GM23248 (cell line): ENCODE measurements at places on chromosomes 1 and 21. TPM values are rescaled to one million over a fixed set of nuclear protein-coding genes. Genes with fewer than 3 reads are reported as not detected.

GRCh38 chr1:75861831-75862230, 65.1 kb downstream of the MSH4 start:
- no peak overlapping the region for H3K27ac ChIP-seq
- no peaks in the 10 kb centered on the region for H3K4me1 ChIP-seq
- DNase-seq = no peak
- H3K27me3 ChIP-seq = no peaks in the 10 kb centered on the region
- no peaks in the 10 kb centered on the region for H3K36me3 ChIP-seq
- H3K4me3 ChIP-seq = no peak overlapping the region

DNA sequence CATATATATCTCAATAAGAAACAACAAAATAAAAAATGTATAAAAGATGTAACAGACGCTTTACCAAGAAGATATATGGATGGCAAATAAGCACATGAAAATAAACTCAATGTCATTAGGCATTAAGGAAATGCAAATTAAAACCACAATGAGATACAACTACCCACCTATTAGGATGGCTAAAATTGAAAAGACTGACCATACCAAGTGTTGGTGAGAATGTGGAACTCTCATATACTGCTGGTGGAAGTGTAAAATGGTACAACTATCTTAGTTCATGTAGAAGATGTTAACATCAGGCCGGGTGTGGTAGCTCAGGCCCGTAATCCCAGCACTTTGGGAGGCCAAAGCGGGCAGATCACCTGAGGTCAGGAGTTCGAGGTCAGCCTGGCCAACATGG, 42.3 kb upstream of the TTC22 start:
- DNase-seq = no peak
- no peaks in the 10 kb centered on the region for H3K36me3 ChIP-seq
- no peak overlapping the region for H3K27ac ChIP-seq

- no peak for DNase-seq
- no peak overlapping the region for H3K27ac ChIP-seq
- no peak overlapping the region for H3K4me3 ChIP-seq
- no peaks in the 10 kb centered on the region for H3K36me3 ChIP-seq
- no peaks in the 10 kb centered on the region for H3K4me1 ChIP-seq
Measured at GRCh38 chr1:47576758-47577115, 138.9 kb downstream of the FOXD2 start.

DNA sequence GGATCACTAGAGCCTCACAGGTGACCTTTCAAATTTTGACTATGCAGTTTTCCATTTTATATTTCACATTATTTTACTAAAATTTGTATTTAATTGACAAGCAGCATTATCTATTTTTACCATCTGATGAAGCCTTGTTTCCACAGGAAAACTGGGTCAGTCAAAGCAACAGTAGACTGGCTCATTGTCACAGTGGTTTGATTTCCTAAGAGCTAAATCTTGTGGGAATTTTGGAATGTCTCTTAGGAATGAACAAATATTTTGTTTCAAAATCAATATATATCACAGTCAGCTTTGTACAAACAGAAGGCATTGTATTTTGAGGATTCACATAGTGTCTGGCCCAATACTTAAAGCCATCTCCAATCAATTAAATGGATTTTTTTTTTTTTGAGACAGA, 152.6 kb upstream of the RNPC3 start:
- no peak overlapping the region for H3K27ac ChIP-seq
- H3K36me3 ChIP-seq = no peaks in the 10 kb centered on the region
- H3K4me3 ChIP-seq = no peak overlapping the region
- H3K27me3 ChIP-seq = no peaks in the 10 kb centered on the region
- H3K4me1 ChIP-seq = no peaks in the 10 kb centered on the region

- no peak overlapping the region for H3K27ac ChIP-seq
- H3K36me3 ChIP-seq = no peaks in the 10 kb centered on the region
- no peak for DNase-seq
- H3K4me1 ChIP-seq = 0 out of 2 replicates have a peak, but pooled peaks cover 4% of the 10 kb centered on the region
Measured at GRCh38 chr1:44713321-44713781, 17.6 kb downstream of the RNU5D-1 start.

DNA sequence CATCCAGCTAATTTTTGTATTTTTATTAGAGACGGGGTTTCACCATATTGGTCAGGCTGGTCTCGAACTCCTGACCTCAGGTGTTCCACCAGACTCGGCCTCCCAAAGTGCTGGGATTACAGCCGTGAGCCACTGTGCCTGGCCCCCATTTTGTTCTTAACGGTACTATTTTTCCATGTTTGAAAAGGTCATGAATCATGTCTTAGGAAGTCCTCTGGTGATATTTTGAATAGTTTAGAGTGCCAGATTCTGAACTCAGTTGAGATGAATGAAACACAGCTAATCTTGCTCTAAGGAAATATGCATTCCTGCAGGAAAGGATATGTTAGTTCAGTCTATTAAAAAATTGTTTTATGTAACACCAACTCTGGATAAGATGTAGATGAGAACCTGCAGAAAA, 62.6 kb upstream of the ATP2B4 start:
- no peaks in the 10 kb centered on the region for H3K36me3 ChIP-seq
- peak overlapping the region; percentile 26 for H3K27ac ChIP-seq
- H3K4me1 ChIP-seq = peaks cover 32% of the 10 kb centered on the region
- peak; percentile 58 for DNase-seq

DNA sequence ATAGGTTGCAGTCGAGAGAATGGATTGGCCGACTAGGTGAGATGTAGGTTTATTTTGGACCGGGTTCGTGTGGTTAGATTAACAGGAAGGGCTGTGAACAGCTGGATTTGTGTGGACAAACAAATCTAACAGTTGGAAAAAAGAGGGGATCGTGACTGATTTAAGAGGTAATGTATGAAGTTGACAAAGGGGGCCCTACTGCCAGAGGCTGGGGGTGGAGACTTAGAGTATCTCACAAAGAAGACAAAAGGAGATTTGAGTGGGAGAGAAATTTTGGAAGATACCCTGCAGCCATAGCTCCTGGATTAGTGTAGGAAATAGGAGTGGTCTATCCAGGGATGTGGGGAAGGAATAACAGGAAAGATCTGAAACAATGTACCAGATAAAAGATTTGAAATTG, 38.8 kb upstream of the PLA2G5 start:
- peaks cover 25% of the 10 kb centered on the region; the same call in 1 of the 2 replicates for H3K27me3 ChIP-seq
- H3K4me1 ChIP-seq = no peaks in the 10 kb centered on the region
- no peaks in the 10 kb centered on the region for H3K36me3 ChIP-seq
- DNase-seq = no peak
- H3K27ac ChIP-seq = no peak overlapping the region

GRCh38 chr1:212109728-212110127, 74.2 kb downstream of the DTL start:
- H3K4me1 ChIP-seq = no peaks in the 10 kb centered on the region
- no peak overlapping the region for H3K27ac ChIP-seq
- H3K36me3 ChIP-seq = no peaks in the 10 kb centered on the region
- H3K27me3 ChIP-seq = no peaks in the 10 kb centered on the region
- no peak for DNase-seq

DNA sequence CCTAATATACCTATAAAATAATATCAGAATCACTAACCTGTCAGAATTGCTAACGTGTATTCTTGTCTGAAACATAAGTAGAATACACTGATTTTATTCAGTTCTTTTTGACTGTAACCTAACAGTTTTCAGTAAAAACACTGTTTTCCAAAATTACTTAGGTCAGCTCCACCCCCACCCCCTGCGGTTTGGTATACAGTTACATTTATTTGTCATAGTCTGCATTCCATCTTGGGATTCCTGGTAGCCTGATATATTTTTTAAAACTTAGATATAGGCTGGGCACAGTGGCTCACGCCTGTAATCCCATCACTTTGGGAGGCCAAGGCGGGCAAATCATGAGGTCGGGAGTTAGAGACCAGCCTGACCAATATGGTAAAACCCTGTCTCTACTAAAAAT, 19.8 kb upstream of the ABCD3 start:
- DNase-seq = peak; percentile 27
- H3K27ac ChIP-seq = no peak overlapping the region
- no peaks in the 10 kb centered on the region; the same call in 1 of the 2 replicates for H3K27me3 ChIP-seq
- H3K4me3 ChIP-seq = no peak overlapping the region
- H3K4me1 ChIP-seq = no peaks in the 10 kb centered on the region

GRCh38 chr1:152533327-152533938, 19.2 kb downstream of the CRCT1 start:
- H3K36me3 ChIP-seq = no peaks in the 10 kb centered on the region
- no peak overlapping the region for H3K4me3 ChIP-seq
- peak; percentile 66 for DNase-seq
- no peak overlapping the region for H3K27ac ChIP-seq

DNA sequence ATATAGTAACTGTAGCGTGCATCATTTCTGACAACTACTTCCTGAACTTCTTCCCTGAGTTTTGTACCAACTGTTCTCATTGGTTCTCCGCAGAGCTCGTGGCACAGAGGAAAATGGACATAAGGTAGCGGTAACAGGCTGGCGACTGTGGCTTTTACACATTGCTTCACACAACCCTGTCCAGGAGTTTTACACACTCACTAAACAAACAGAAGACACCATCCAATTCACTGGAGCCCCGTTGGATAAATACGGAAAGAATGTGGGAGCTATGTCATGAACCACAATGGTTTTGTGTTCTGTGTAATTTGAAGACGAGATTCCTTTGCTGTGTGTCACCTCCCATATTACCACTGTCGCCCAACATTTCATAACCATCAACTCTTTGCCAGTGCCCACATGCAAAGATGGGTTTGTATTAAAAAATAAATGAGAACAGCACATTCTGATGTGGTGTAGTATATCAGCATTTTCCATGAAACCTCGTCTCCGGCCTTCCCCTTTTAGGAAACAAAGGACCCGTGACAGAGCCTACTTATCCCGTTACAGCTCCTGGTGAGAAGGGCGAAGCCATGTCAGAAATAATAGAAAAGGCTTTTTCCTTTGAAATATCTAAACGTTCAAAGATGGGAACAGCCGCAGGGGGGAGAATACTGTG, 47.4 kb upstream of the ENAH start:
- no peaks in the 10 kb centered on the region for H3K36me3 ChIP-seq
- H3K4me1 ChIP-seq = peaks cover 24% of the 10 kb centered on the region
- peak overlapping the region; percentile 59 for H3K4me3 ChIP-seq
- peak; percentile 98 for DNase-seq
- peak overlapping the region; percentile 97 for H3K27ac ChIP-seq
- no peaks in the 10 kb centered on the region for H3K27me3 ChIP-seq

The SASS6 gene
- 2.3 and 7.6 TPM in 2 replicates for total RNA-seq

The NES gene
- 15.0 and 23.0 TPM in 2 replicates for total RNA-seq

The IQGAP3 gene
- 12.5 and 14.7 TPM in 2 replicates for total RNA-seq

The TPTE gene
- total RNA-seq = not detected in 2 replicates
